Activated T-helper 9 cell treated with anti-CD3 and anti-CD28 coated beads, Interleukin-2, amount 50 U/mL, for 16 hours (primary cell): ENCODE measurements at places on chromosomes 5 and 9.

DNA sequence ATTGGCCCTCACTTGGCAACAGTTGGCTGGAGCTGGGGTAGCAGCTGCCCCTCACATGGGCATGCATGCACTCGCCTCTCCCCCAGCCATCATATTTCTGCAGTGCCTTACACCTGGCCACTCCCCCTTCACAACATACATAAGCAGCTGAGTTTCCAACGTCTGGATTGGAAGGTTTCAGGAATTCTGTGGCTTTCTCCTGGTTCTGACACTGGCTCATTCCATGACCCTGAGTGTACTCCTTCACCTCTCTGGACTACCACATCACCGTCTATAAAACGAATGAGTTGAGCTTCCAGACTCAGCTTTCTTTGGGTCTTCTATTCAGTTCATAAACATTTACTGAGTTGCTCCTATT, 84.3 kb downstream of the GALNT10 start:
- no peak for DNase-seq

- no peak for DNase-seq
Measured at GRCh38 chr5:117457656-117458055, 883.0 kb upstream of the SEMA6A start.

- no peak for DNase-seq
Measured at GRCh38 chr5:264338-264737, 7.1 kb upstream of the PDCD6 start.

- no peak for DNase-seq
Measured at GRCh38 chr5:82735160-82735789, 341.9 kb downstream of the TMEM167A start.

DNA sequence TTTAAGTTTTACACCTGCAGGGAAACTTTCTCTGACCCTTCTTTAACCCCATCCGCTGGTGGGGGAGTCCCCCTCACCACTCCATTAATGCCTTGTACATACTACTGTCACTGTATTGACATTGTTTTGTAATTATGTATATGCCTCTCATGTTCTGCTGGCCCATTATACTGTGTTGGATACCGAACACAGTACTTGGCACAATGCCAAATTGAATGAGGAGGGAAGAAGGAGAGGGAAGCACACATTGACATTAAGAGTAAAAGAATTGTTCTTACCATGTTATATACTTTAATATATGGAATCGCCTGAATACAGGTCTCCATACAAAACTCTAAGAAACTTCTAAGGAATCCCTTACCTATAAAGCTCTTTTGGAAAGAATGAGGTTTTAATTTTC, 73.6 kb upstream of the GRHPR start:
- DNase-seq = no peak

DNA sequence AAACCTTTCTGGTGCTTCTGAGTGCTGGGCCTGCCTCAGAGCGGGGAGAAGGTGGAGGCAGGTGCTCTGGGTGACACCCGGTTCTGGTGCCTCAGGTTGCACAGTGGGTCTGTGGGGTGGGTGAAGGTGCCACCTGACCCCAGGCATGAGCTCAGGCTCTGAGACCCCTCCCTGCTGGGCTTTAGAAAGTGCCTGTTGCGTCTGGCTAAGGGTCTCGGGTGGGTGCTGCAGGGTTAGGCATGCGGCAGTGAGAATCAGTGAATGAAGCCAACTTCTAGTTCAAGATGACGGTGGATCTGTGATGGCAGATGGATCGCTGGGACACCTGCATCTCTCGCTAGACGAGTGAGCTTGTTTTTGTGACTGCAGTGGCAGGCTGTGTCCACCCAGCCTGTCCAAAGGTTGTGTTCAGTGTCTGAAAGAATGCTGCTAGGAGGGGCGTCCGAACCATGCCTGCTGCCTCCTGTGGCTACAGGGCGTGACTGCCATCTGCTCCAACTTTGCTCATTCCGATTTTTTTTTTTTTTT, 5.0 kb downstream of the SQSTM1 start:
- DNase-seq = no peak

GRCh38 chr5:133917785-133918184, 50.6 kb downstream of the C5orf15 start:
- no peak for DNase-seq

DNA sequence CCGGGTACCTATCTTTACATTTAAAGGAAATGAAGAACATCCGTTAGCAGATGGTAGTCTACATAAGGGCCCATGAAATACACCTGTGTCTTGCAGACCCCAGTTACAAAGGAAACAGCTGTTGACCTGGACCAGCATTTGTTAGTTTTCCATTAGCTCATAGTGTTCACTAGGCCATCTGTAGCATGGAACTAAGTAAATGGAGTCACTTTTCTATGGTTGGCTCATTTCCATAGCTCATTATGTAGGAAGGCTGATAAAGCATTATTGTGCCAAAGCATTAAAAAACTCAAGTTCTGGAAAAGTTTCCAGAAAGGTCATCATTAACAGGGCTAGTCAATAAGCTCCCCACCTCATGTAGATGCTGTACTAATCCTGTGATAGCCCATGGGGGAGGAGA, 62.1 kb downstream of the PCSK1 start:
- DNase-seq = no peak

DNA sequence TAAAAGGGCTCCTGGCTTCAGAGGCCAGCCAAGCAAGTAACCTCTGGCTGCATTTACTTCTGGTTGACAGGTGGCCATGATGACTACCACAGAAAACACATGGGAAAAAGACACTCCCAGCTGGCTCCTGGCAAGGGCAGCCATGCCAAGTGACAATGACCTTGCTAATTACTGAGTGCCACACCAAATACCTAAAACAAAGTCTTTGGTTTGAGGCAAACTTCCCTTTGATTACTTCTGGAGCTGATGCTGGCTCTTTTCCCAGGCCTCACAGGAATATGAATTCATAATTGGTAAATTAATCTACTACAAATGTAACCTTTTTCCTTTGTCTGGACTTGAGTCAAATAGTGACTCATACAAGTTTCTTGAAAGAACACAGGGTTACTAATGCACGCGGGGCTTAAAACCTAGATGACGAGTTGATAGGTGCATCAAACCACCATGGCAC, 61.0 kb downstream of the LPAR1 start:
- DNase-seq = no peak

DNA sequence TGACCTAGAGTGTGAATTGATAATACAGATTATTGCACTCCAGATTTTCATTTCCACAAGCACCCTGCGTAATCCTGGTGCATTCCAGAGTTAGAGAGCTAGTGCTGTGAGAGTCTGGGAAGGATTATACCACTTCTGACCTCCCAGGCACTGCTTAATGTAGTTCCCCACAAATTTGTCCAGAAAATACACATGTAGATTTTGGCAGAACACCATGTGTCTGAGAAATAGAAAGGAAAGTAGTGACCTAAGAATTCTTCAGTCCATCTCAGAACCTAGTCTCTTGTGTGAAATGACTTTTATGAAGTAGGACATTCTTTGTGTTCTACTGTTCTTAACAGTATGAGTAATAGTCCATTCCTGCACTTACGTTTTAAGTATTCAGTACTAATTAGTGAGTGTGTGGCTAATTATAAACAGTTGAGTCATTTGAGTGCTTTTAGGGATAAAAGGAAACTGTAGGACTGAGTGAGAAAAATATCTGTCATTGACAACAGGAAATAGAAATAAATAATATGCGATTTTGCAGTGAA, 27.8 kb upstream of the PTPDC1 start:
- no peak for DNase-seq

GRCh38 chr5:150111122-150111521, 24.8 kb upstream of the CSF1R start:
- no peak for DNase-seq

DNA sequence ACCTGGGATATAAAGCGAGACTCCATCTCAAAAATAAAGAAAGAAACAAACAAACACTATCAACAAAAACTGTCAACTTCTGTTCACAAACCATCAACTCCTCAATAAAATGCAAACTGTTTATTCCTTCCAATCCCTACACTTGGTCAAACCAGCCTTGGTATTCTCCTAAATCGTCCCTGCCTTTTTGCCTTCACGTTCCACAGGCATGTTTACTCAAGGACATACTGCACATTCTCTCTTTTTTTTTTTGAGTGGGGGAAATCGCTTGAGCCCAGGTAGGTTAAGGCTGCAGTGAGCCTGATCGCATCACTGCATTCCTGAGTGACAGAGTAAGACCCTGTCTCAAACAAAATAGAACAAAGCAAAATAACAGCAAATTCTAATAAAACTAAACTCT, 13.0 kb downstream of the UBAP2 start:
- no peak for DNase-seq

GRCh38 chr9:68637020-68637419, 68.0 kb upstream of the PIP5K1B start:
- DNase-seq = no peak

- DNase-seq = no peak
Measured at GRCh38 chr5:149379177-149379761, at the start of gene IL17B. Gene IL17B (minus strand): TSS chr5:149379292. CDS start chr5:149379225, 67 bp downstream.

GRCh38 chr5:42566652-42567295, 143.5 kb downstream of the GHR start:
- no peak for DNase-seq

- no peak for DNase-seq
Measured at GRCh38 chr5:36619012-36619635, 12.7 kb downstream of the SLC1A3 start.

- DNase-seq = no peak
Measured at GRCh38 chr5:88734191-88734640, 148.8 kb downstream of the MEF2C start.

DNA sequence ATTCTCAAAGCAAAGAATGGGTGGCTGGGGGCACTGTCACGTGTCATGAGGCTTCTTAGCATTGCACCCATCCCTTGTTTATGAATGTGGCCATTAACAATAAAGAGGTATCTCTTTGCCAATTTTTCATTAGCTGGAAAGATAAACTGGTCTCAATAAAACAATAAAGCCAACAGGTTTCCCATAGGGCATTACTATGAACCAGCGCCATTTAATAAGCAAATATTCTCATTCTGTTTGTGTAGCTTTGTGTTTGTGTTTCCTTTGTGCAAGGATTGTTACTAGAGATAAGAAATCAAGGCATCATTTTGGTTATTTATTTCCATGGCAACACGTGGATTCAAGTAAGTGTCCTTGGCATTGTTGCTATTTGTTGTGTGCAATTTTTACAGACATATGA, 37.6 kb upstream of the CAST start:
- no peak for DNase-seq

DNA sequence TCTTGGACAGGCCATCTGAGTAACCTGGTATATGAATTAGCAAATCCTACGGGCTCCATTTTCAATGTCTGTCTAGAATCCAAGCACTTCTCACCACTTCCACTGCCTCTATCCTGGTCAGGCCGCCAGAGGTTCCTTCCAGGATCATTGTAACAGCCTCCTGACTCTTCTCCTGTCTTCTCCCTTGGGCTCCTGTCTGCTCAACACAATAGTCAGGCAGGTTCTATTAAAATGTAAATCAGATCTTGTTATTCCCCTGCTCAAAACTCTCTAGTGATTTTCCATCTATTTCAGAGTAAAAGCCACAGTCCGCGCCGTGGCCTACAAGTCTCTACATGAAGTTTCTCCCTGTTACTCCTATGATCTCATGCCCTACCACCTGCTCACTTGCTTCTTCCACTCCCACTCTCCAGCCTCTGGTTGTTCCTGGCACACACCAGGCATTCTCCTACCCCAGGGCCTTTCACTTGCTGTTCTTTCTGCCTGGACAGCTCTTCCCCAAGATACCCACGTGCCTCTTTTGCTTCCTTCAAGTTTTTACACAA, 21.7 kb downstream of the ZNF366 start:
- no peak for DNase-seq

DNA sequence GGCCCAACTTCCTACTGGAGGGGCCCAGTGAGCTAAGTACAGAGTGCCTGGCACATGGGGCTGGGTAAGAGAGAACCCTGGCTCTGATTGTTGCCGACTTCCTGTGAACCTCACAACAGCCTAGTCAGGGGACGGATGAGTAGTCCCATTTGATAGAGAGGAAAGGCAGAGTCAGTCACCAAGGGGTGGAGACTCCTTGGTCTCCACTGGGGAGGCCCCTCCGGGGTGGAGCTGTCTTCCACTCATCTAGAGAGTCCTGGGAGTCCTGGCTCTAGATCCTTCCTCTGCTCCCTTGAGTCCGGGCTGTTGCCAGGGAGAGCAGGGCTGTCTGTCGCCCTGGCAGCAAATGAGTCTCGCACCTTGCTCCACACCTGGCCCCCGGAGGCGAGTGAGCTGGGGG, 8.0 kb downstream of the GRK6 start:
- DNase-seq = no peak

- DNase-seq = no peak
Measured at GRCh38 chr5:115979201-115980041, 17.1 kb downstream of the LVRN start.

- DNase-seq = no peak
Measured at GRCh38 chr5:65190328-65191053, 291.2 kb downstream of the ADAMTS6 start.

- no peak for DNase-seq
Measured at GRCh38 chr9:19378647-19379046, 1.4 kb downstream of the RPS6 start.

- no peak for DNase-seq
Measured at GRCh38 chr5:64670277-64670676, 20.0 kb upstream of the SHISAL2B start.

- DNase-seq = no peak
Measured at GRCh38 chr5:65623482-65623881, 651 bp downstream of the TRIM23 start.

DNA sequence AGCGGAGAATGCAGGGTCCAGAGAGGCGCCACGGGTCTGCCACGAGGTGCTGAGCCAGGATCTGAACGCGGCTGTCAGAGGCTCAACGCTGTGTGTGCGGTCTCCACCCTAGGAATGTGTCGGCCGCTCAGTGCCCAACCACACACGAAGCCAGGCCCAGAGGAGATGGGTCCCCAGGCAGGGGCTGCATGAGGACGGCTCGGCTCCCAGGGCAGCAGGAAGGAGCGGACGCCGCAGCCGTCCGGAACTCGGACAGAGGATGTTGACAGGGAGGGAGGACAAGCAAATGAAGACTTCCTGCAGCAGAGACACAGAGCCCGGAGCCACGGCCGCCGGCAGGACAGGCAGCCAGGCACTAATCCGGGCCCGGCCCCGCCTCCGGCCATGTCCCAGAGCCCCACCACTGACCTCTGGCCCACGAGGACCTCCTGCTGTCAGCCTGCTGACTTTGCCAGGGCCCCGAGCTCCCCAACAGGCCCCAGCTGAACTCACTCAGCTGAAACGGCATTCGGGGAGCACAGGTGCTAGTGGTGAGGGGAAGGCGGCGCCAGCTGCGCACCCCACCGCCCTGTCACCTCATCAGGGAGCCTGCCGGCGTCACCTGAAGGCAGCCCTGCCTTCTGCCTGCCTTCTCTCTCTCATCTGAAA, 12.7 kb downstream of the VAV2 start:
- no peak for DNase-seq

GRCh38 chr5:89016741-89017303, 133.8 kb upstream of the MEF2C start:
- DNase-seq = no peak

- no peak for DNase-seq
Measured at GRCh38 chr5:65774346-65774745, 52.3 kb downstream of the NLN start.

DNA sequence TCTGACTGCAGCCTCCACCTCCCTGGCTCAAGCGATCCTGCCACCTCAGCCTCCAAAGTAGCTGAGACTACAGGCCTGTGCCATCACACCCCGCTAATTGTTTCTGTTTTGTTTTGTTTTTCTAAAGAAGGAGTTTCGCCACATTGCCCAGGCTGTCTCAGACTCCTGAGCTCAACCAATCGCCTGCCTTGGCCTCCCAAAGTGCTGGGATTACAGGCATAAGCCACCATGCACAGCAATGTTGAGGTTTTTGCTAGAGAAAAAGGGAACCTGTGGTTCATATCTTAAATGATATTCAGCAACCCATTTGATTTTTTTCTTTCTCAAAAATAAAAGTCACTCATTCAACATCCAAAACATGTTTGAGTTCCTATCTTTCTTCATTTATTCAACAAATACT, 20.4 kb upstream of the DELE1 start:
- DNase-seq = no peak
